ENCODE measurements at places on chromosomes 11 and 22. TPM values are rescaled to one million over a fixed set of nuclear protein-coding genes. Genes with fewer than 3 reads are reported as not detected.

The TECTA gene
- total RNA-seq, result 0.97 TPM

The CDCA5 gene
- 0.93 TPM for total RNA-seq

The MIAT gene
- 0.79 TPM for total RNA-seq

The NCF4 gene
- total RNA-seq, result 5.6 TPM

The SLC1A2 gene
- total RNA-seq, result 25.8 TPM

The GRAP2 gene
- total RNA-seq, result 0.41 TPM

The KCNJ1 gene
- not detected for total RNA-seq

The THY1 gene
- 9.7 TPM for total RNA-seq

The ANGPTL5 gene
- total RNA-seq, result 0.62 TPM

The MFRP gene
- total RNA-seq, result not detected

The P2RY6 gene
- total RNA-seq, result 3.1 TPM

The GTSE1 gene
- 0.38 TPM for total RNA-seq

The PTS gene
- 28.3 TPM for total RNA-seq

The LRRC4C gene
- total RNA-seq, result 0.42 TPM

The ALX4 gene
- not detected for total RNA-seq

The CSF2RB gene
- total RNA-seq, result 1.9 TPM

The CECR2 gene
- 9.1 TPM for total RNA-seq

The MS4A3 gene
- not detected for total RNA-seq

The CACNA1I gene
- not detected for total RNA-seq

The TMPRSS6 gene
- not detected for total RNA-seq

The UBTFL1 gene
- not detected for total RNA-seq

The LRRC74B gene
- total RNA-seq, result not detected

The TRPM5 gene
- total RNA-seq, result not detected

The MRPL21 gene
- 112 TPM for total RNA-seq

The TUB gene
- total RNA-seq, result 15.7 TPM

The DGCR6 gene
- 7.8 TPM for total RNA-seq

The CARD10 gene
- total RNA-seq, result 11.8 TPM

The SCUBE1 gene
- not detected for total RNA-seq

The PGR gene
- 7.9 TPM for total RNA-seq

The MPPED1 gene
- total RNA-seq, result not detected

The PATE4 gene
- total RNA-seq, result not detected

The CCDC157 gene
- 0.54 TPM for total RNA-seq

The KRTAP5-7 gene
- 0.20 TPM for total RNA-seq

The OTOG gene
- total RNA-seq, result not detected

All from heart right ventricle (tissue), 16 donors.